ENCODE measurements at places on chromosomes 5 and 9.
A peak's percentile ranks its signal among the peaks of the same experiment; 100 is the strongest.

DNA sequence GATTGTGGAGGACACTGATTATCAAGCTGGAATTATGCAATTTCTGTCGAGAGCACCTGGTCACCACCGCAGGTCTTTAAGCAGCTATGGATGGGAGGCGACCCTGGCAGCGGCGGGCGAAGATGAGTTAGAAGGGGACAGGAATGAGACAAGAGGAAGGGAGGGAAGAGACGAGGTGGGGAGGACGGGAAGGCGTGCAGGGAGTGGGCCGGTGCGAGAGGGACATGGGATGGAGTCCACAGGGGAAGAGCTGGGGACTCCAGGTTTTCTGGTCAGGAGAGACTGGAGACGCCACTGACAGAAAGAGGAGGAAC lies 192.3 kb downstream of the MELK start:
- no peak for DNase-seq

DNA sequence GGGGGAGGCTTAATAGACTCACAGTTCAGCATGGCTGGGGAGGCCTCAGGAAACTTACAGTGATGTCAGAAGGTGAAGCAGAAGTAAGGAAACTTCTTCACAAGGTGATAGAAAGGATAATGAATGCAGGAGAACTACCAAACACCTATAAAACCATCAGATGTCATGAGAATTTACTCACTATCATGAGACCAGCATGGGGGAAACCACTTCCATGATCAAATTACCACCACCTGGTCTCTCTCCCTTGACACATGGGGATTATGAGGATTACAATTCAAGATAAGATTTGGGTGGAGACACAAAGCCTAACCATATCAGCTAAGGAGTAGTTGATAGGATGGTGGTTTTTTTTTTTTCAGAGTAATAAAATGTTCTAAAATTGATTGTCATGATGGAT lies 201.8 kb downstream of the CDH12 start:
- no peak for DNase-seq

DNA sequence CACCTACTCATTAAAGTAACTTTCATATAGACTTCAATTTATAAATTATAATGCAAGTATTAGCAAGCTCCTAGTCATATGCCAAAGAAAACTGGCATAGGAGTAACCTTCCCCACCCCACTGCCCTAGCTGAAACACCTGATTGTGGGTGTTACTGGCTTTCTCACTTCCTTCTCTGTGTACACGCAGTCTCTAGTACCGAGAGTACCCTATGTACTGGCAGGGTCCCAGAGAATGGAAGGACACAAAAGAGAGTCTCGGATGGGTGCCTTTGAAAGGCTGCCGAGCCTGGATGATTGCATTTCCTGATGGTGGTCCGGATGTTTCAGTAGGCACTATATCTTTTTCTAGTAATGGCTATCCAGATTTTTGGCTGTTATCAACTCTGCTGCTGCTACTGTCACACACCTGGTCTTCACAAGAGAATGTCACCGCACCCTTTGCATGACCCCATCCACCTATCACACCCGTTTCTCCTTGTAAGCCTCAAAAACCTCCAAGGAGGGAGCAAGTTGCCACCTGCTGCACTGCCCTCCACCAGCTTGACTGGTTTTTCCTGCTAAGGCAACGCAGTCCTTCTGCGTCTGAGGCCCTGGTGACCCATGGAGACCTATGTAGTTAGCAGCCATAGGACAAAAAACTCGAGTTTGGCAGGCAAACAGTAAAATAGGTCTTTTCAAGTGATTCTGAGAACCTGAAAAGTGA lies 53.8 kb upstream of the CLINT1 start:
- DNase-seq = peak; percentile 68

DNA sequence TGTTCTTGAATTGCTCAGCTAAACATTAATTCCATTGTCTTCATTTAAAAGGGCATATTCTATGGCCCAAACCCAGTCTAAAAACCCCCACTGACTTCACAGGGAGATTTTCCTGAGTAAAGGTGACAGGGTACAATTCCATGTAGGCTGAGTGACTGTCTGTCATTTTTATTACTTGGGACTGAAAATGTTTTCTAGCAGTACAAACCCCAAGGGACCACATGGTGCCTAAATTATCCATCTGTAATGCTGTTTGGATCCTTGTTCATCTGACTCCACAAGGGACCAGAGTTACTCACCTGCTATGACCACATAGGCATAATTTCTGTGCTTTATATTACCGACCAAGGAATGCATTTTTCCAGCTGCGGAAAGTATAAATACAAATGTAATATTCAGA lies 349.1 kb downstream of the ZNF608 start:
- no peak for DNase-seq

DNA sequence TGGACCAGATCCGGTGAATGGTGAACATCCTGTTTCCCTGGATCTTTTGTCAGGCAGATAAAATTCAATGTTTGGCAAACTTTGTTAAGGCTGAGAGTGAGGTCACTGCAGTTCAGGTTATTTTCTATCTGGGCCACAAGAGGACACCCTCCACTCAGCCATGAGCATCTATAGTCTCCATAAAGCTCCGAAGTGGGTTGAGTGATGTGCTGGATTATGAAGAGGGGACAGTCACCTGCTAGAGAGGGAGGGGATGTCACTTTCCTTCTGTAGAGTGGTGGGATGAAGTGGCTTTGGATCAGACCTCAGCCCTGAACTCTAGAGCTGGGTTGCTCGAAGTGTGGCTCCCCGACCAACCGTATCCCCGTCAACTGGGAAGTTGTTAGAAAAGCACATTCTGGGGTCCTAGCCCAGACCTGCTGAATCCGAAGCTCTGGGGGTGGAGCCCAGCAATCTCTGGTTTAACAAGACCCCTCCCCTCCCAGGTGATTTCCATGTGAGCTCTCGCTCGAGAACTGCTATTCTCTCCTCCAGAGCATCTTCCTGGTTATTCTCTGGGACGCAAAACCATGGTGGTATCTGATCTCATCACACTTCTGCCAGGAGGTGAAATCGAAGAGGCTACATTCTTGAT lies 31.8 kb upstream of the FGF1 start:
- no peak for DNase-seq

GRCh38 chr9:87441251-87441650 lies 56.4 kb upstream of the DAPK1 start:
- no peak for DNase-seq

- DNase-seq = no peak
Measured at GRCh38 chr9:79431019-79431679, 140.6 kb upstream of the TLE4 start.

GRCh38 chr9:115232181-115232774 lies 114.3 kb upstream of the TNC start:
- no peak for DNase-seq

DNA sequence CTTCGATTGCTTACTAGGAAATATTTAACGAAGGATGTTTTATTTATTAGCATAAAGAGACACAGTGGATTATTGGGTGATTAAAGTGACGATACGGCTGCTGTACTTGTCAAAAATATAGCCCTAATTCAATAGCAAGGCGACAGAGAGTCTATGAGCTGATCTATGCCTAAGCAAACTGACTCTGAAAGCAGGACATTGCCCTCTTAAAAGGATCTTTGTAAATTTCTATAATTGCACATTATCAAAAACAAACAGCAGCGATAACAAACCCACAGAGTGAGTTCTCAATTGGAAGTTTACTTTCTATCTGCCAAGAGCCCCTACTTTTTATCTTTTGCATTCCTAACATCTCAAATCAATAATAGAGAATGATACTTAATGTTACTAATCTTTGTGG lies 31.4 kb downstream of the TLX3 start:
- DNase-seq = no peak

GRCh38 chr5:125775896-125776295 lies 647.3 kb upstream of the GRAMD2B start:
- DNase-seq = no peak

GRCh38 chr9:120616966-120617935 lies 37.3 kb upstream of the CDK5RAP2 start:
- DNase-seq = no peak

GRCh38 chr5:66992547-66992946 lies 204.1 kb downstream of the CD180 start:
- DNase-seq = no peak

GRCh38 chr5:95631255-95631958 lies 11.5 kb downstream of the GPR150 start:
- no peak for DNase-seq

DNA sequence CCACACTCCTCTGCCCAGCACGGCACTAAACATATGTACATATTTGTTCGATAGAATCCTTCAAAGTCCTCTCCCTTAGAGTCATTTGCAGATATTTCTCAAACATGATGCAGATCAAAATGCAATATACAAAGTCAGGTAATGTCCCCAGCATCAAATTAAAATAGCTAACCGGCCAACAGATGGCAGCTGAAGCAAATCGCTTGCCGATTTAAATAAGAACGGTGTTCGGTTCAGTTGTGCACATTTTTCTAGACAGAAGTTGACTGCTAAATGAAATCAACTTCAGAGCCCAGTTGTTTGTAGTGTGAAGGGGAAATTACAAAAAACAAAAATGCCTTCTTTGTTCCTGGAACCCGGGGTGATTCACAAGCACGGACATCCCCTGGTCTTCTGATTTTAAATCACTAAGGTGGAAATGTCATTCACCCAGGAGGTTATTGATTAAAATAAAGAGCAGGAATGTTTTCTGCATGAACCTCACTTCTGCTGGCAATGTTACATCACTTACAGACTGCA lies 219.2 kb downstream of the EBF1 start:
- peak; percentile 30 for DNase-seq

GRCh38 chr5:122362361-122362760 lies 50.3 kb downstream of the SNCAIP start:
- no peak for DNase-seq

DNA sequence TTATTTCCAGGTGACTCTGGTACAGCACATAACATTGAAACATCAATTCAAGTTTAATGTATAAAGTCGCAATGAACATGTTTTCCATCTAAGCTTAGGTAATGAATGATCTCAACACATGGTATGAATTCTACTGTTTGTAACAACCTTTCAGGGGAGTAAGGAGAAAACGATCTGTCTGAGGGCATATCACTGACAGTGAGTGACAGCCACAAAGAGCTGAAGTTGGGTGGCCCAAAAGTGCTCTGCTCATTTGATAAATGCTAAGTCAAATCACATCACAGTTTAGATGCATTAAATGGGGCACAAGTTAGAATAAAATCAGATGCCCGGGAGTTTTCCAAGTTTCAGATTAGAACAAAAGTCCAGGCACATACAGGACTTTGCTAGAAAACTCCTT lies 1.2 kb downstream of the FANCC start:
- no peak for DNase-seq

- DNase-seq = no peak
Measured at GRCh38 chr5:27845248-27845647, 806.9 kb upstream of the CDH9 start.

DNA sequence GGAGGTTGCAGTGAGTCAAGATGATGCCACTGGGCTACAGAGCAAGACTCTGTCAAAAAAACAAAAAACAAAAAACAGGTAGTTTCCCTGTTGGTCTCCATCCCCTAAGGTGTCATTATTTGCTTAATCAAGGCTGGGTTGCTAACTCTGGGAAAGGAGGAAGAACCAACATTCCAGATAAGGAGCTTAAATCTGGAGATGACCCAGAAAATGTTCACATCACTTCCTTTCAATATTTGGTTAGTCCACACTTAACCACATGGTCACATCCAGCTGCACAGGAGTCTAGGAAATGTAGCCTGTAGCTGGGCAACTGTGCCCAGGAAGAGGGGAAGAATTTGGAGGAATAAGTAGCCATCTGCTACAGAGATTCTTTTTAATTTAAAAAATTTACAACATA lies 25.9 kb upstream of the MEGF9 start:
- DNase-seq = no peak

DNA sequence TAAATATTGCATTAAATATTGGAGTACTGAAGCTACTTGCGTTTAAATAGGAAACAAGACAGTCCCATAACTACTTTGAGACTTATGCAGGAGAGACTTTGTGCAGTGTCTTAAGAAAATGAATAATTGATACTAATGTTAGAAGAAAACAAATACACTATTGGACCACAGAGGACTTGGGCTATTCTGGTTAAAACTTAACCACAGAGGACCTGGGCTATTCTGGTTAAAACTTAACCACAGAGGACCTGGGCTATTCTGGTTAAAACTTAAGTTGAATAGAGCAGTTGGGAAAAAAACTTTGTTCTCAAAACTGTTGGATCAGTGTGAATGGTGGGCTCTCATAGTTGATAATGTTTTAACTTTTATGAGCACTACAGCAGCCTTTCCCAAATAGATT lies 141.7 kb downstream of the WDR70 start:
- no peak for DNase-seq

DNA sequence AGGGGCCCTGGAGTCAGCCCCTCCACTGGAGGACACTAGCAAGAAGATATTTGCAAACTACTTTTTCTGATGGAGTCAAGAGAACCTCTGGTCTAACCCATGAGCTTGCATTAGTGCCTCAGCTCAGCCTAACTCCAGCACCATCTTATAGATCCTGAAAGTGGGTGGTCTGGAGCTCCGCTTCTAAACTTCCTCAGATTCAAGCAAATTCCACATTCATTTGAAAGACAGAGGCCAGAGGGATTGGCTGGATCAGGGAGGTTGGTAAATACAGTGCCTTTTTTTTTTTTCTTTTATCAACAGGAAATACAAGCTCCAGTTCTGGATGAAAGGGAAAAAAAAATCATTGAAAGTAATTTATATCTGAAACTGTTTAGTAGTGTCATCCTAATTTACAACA lies 99.9 kb downstream of the ENC1 start:
- no peak for DNase-seq

- no peak for DNase-seq
Measured at GRCh38 chr9:89805571-89806292, 200.9 kb downstream of the GADD45G start.

DNA sequence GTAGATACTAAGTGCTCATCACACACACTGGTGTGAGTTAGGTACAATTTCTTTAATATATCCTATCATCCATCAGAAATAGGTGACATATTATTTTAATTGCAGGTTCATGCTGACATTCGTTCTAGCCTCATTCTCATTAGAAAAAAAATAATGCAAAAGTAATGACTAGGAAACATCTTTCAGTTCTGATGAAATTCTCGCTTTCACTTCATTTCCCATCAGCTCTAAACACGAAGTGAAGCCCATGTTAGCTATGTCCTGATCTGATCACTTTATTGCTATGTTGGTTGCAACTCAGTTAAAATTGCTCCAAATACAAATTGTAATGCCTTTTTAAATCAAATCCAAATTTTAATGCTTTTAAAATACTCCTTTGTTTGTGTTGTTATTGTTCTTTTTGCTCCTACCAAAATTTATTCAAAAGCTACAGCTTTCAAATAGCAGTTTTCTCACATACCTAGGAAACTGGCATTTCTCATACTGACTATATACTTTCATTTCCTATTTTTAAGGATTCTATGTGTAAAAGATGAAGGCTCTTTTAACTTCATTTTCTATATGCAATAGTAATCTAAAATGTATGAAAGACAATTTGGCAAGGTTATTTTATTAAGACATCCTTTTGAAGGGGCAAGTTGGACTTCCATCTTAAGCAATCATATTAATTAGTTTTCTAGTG lies 1237.8 kb upstream of the ACO1 start:
- no peak for DNase-seq

Data from NCI-H1417 (cell line).